Right renal cortex interstitium (tissue), 3 donors: ENCODE measurements at places on chromosomes 6 and 20. TPM values are rescaled to one million over a fixed set of nuclear protein-coding genes. Genes with fewer than 3 reads are reported as not detected.

DNA sequence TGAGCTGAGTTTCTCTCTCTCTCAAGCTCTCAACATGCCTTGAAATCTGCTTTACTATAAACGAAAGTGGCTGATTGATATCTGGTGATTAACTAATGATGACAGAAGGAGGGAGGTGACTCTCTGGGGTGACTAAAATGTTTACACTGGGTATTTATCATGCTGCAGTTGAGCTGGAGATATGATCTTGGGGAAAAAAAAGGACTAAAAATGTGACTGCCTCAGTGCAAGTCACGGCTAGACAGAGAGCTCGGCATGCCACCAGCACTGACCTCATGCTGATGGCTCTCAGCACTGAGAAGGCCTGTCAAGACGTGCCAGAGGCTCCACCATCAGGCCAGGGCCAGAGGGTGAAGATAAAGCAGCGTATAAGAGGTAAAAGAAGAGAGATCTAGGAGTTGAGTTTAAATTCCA, 103.1 kb upstream of the SPACA1 start:
- no peak for DNase-seq

DNA sequence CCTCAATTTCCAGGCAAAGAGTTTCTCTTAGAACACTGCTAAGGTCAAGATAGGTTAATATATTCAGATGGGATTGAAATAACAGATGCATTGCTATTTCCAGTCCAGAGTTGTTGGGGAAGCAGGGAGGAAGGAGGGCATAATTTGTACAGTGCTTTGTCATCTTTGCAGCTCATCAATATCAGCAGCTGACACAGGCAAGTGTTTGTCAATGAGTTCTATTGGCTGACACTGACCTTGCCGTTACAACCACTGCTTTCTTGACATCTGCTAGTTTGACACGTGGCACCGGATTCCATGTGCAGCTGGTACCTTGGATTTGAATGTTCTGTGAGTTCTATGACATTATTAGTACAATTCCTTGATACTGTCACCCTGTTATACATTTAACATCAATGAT, 28.0 kb upstream of the MLIP start:
- no peak for DNase-seq

GRCh38 chr20:63756648-63756991, 17.0 kb downstream of the SLC2A4RG start:
- DNase-seq: no peak

GRCh38 chr6:102149191-102149590, 755.7 kb downstream of the GRIK2 start:
- no peak for DNase-seq

The FAM229B gene
- 58.3 TPM for polyA plus RNA-seq

The OPRL1 gene
- 1.1 TPM for polyA plus RNA-seq

DNA sequence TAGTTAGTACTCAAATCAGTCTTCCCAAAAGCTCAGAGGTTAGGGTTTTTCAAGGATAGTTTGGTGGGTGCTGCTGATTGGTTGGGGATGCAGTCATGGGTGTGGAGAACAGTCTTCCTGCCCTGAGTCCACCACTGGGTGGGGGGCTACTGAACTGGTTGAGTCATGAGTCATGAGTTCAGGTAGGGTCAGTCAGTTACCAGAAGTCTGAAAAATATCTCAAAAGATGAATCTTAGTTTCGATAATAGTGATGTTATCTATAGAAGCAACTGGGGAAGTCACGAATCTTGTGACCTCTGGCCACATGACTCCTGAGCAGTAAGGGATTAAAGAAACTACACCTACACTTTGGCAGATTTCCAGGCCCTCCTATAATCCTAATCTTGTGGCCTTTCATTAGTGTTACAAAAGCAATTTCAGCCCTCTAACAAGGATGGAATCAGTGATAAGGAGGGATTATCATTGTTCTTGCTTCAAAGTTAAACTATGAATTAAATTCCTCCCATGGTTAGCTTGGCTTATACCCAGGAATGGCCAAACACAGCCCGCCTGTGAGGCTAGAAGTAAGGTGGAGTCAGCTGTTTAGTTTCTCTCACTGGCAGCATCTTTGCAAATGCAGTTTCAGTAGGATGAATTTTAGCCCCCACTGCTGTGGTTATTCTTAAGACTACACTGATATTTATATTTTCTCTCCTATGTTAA, 33.3 kb upstream of the NKAIN2 start:
- DNase-seq: no peak

- no peak for DNase-seq
Observed at GRCh38 chr20:8526610-8527009, 394.5 kb downstream of the PLCB1 start.

The TBC1D32 gene
- polyA plus RNA-seq: 14.3 TPM

The IL17F gene
- 0.28 TPM for polyA plus RNA-seq

The ZNFX1 gene
- 17.1 TPM for polyA plus RNA-seq

DNA sequence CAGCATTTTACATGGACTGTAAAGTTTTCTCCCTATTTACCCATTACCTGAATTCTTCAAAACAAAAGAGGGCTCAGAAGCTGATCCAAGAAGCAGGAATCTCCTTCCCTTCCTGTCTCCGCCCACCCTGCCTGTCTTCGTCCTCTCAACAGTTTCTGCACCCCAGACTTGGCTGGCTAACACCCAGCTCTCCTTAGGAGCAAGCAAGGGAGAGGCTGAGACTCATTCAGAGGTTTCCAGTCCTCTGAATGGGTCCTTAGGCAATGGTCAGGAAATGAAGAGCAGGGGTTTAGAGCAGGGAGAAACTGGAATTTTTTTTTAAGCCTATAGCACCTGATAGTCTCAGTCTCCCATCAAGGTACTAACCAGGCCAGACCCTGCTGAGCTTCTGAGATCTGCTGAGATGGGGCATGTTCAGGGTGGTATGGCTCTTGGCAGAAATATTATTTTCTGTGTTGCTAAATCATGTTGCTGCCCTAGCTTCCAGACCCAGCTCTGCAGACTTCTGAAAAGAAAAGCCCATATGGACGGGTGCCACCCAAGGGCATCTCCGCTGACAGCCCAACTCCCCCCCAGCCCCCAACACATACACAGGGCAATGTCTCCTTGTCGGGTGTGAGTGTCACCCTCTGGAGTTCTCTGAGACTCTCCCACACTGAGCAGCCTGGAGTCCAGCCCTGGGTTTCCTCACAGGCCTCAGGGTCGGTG, 74.6 kb upstream of the CD93 start:
- no peak for DNase-seq

The FHL5 gene
- 0.31 TPM for polyA plus RNA-seq

DNA sequence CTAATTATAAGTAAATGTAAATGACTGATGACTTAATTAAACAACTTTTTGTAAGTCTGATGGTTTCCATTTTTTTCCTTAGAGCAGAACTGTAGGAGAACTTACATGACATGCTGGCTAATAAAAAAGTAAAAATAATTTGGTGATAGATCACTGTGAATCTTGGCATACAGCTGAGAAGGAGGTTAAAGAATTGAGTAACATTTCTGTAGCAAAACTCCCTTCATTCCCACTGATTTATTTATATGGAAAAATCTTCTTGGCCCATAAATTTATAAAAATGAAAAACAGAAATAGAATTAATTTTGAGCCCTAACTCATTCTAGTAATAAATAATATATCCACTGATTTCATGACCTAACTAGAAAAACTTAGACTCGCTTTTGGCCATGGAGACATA, 48.1 kb downstream of the SLC22A3 start:
- no peak for DNase-seq

GRCh38 chr6:24031496-24031895, 94.5 kb upstream of the NRSN1 start:
- DNase-seq: no peak

DNA sequence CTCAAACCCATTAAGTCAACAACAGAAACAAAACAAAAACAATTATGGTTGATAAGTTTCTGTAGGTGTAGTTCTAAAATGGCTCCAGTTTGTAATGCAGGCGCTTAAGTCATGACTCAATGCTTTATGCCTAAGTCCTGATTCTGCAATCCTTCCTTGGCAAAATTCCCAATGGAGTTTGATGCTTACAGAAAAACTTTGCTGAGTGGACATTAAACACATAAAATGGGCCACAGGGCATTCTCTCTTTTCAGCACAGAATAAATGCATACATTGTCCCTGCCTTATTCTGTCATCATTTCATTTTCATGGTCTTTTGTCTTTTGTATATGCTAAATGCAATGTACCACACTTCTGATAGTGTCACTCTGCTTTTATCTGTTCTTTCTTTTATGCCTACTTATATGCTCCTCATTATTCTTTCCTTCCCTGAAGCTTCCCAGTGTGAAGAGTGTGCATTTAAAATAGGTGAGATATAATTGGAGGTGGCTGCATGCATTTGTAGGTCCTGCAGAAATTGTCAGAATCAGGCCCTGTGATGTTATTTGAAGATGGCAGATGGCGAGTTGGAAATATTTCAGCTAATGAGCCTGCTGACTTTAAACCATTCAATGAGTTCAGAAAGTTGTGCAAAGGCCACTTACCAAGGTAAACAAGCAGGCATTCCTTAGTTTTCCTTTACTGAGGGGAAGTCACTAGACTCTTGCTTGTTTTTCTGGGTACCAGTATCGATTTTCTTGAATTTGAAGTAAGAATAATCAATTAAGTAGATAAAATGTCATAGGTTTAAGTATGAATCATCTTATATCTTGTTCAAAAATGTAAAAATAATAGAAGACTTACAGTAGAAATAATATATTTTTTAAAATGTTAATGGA, 313.1 kb downstream of the TRDN start:
- DNase-seq: no peak

The TMC2 gene
- polyA plus RNA-seq: 0.10 TPM

GRCh38 chr6:25446830-25447569, 167.8 kb downstream of the CARMIL1 start:
- DNase-seq: no peak

DNA sequence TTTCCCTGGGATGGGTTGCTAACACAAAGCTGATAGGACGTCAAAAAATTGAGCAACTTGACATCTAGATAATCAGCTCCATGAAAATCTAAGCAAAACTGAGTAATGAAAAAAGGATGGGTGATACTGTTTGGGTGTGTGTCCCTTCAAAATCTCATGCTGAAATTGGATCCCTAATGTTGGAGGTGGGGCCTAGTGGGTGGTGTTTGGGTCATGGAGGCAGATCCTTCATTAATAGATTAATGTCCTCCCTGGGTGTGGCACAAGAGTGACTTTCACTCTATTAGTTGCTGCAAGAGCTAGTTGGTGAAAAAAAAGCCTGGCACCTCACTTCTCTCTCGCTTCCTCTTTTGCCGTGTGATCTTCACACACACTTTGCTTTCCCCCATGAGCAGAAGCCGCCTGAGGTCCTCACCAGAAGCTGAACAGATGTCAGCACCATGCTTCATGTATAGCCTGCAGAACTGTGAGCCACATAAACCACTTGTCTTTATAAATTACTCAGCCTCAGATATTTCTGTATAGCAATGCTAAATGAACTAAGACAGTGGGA, 160.9 kb downstream of the FRK start:
- DNase-seq: no peak

GRCh38 chr20:15235471-15236198, 898.2 kb upstream of the FLRT3 start:
- no peak for DNase-seq

The IL17A gene
- polyA plus RNA-seq: not detected

The C20orf202 gene
- 0.37 TPM for polyA plus RNA-seq

GRCh38 chr20:2754424-2754823, 46.0 kb downstream of the CPXM1 start:
- DNase-seq: no peak

- peak; percentile 57 for DNase-seq
Observed at GRCh38 chr6:150528648-150529285, 70.9 kb upstream of the PLEKHG1 start.

The MYT1 gene
- 0.50 TPM for polyA plus RNA-seq

The SRMS gene
- polyA plus RNA-seq: 0.08 TPM

- DNase-seq: no peak
Observed at GRCh38 chr6:35154262-35154661, 13.1 kb upstream of the TCP11 start.

The GSTA2 gene
- 0.22 TPM for polyA plus RNA-seq

GRCh38 chr6:117423754-117424153, 2.0 kb downstream of the ROS1 start:
- DNase-seq: no peak

DNA sequence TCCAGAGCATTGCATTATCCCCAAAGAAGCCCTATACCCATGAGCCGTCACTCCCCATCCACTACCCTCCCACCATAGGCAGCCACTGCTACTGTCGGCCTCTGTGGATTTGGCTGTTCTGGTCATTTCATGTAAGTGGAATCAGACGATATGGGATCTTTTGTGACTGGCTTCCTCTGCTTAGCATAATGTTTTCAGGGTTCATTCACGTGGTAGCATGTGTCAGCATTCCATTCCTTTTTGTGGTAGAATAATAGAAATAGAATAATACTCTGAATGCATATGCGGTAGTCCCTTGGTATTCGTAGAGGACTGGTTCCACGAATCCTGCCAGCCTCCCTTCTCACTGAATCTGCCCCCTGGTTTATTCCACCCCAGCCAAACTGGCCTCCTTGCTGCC, 402.6 kb upstream of the SULF2 start:
- DNase-seq: no peak

- DNase-seq: no peak
Observed at GRCh38 chr6:29953001-29953441, 10.7 kb downstream of the HLA-A start.

DNA sequence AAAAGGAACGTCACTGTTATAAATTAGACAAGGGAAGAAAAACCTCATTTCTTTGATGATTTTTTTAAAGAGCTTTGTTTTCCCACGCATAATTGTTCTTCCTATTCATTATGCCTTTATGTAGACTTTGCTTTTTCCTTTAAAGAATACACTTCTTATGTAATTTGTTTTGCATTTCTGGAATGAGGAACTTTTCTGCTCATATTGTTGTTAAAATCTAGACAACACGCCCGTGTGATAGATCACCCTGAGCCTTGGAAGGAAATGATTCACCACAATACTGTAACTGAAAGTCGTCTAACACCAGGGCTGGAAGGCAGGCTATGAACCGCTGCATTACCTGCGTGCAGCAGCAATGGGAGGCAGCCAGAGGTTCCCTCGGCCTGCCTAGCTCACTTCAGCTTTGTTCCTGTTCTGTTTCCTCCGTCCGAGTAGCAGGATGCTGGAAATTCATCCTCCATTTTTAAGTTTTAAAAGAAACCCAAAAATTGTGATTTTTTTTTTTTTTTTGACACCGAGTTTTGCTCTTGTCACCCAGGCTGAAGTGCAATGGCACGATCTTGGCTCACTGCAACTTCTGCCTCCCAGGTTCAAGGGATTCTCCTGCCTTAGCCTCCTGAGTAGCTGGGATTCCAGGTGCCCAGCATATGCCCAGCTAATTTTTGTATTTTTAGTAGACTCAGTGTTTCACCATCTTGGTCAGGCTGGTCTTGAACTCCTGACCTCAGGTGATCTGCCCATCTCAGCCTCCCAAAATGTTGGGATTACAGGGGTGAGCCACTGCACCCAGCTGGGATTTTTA, 49.6 kb upstream of the ZNF217 start:
- DNase-seq: no peak

- no peak for DNase-seq
Observed at GRCh38 chr6:166552600-166552999, 33.9 kb downstream of the RAMACL start.

The HMGCLL1 gene
- polyA plus RNA-seq: 2.5 TPM

GRCh38 chr6:157157258-157157657, 166.1 kb downstream of the TMEM242 start:
- DNase-seq: no peak

DNA sequence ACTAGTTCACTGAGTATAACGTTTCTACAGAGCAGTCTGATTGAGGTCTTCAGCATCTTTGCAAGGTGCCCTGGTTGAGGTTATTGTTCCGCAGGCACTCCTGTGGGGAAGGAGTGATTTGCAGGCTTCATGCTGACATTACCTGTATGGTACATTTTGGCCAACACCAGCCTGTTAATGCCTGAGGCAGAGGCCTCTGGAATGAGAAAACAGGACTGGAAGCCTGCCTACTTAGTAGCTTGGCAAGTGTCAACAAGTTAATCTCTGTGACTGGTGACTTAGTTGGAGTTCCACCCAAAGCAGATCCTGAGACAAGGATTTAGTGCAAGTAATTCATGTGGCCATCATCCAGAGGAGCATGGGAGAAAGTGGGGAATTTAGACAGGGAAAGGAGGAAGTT, 24.6 kb downstream of the MAS1 start:
- no peak for DNase-seq
